Left kidney (tissue), 8 donors: ENCODE measurements at places on chromosomes 4 and X. TPM values are rescaled to one million over a fixed set of nuclear protein-coding genes. Genes with fewer than 3 reads are reported as not detected.

DNA sequence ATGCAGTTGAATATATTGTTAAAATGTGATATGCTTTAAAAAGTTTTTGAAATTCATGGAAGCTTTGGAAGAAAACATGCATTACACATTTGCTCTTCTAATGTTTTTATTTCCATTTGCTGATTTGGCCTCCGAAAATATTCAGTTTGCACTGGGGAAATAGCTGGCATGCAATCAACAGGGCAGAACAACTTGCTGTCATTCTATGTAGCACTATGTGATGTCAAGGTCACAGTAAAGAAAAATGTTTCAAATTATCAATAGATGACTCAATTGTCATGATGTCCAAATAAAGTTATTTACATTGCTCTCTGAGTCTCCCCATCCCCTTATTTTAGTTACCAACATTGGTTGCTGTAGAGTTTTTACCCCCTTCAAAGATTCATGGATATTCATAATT is 119.2 kb downstream of the TLL1 start:
- no peak for DNase-seq

DNA sequence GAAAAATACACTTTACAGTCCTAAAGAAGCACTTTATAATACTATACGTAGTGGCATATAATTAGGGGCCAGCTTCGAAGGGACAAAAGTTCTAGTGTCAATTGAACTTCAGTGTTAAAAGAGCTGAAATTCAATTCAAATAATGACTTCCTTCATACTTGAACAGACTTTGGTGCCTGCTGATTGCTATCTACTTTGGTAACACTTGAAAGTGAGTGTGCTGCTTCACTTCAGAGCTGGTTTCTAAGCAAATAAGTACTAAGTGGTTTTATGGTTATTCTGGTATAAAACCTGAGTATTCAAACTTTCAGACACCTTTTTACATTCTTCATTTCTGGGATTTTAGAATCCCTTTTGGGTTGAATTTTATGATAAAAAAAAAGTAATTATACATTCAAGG is 107.0 kb downstream of the SLC4A4 start:
- DNase-seq = no peak

DNA sequence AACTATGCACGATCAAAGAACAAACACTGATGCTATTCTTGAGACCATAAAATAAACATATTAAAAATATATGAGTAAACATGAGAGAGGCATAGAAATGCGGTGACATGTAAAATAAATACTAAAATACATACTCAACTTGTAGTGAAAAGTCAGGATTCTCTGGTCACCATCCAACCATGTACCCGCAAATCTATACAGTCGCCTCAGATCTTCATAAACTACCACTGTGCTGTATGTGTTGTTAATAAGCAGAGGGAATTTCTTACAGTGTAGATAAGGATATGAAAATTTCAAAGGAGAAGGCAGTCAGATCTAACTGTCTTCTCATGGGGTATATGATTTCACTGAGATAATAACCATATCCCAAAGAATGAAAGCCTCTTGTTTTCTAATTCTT is 67.8 kb upstream of the FAM47B start:
- no peak for DNase-seq

- no peak for DNase-seq
Observed at GRCh38 chr4:186534056-186534455, 21.3 kb downstream of the MTNR1A start.

GRCh38 chrX:87679849-87680248 is 162.2 kb downstream of the KLHL4 start:
- no peak for DNase-seq

DNA sequence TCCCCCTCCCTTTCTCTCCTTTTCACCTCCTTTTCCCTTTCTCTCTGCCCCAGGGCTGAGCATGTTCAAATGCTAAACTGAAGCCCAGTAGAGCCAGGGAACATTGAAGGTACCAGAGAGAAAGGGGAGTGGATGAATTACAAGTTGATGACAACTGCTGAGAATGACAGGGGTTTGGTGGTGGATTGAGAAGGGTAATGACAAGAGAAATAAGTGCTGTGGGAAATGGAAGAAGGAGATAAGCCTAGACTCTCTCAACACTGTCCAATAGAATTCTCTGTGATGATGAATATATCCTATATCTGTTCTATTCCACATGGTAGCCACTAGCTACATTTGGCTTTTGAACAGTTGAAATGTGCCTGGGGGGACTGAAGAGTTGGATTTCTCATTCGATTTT is 154.5 kb downstream of the TMEM164 start:
- no peak for DNase-seq

GRCh38 chr4:184384810-184385557 is 89.4 kb downstream of the IRF2 start:
- no peak for DNase-seq

USP17L26 gene
- polyA plus RNA-seq = not detected

GRCh38 chr4:7757501-7758471 is 181.9 kb downstream of the AFAP1 start:
- DNase-seq = no peak

INTU gene
- polyA plus RNA-seq = 31.6 TPM

GRCh38 chr4:169327951-169328350 is 57.2 kb upstream of the SH3RF1 start:
- DNase-seq = no peak
